ENCODE measurements at places on chromosomes 6 and 20.

GRCh38 chr6:33676416-33677142 lies 34.9 kb downstream of the UQCC2 start:
- no peak for DNase-seq

GRCh38 chr6:7541175-7542064 lies at the start of gene DSP:
Gene DSP, plus strand, starts transcription at chr6:7541671. Its CDS starts 245 bp downstream, at chr6:7541916.
- DNase-seq: peak; percentile 70

GRCh38 chr6:56699066-56699654 lies 56.5 kb upstream of the DST start:
- no peak for DNase-seq

DNA sequence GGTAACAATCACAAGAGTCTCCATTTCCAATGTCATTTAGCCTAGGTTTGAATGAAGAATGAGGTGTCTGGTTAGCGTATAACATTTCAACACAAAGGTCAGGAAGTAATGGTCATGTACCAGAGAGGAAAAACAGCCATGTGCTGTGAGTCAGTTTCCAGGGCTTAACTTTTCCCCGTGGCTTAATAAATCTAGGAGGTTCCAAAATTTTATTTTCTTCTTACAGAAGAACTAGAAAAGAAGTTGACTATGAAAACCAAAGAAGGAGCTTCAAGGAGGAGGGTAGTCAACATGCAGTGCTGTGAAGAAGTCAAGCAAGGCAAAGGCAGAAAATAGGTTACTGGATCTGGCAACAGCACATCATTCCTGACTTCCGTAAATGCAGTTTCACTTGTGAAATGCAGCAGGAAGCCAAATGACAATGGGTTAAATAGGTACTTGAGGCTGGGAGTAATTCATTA lies 8.4 kb upstream of the GABRR2 start:
- DNase-seq: no peak

DNA sequence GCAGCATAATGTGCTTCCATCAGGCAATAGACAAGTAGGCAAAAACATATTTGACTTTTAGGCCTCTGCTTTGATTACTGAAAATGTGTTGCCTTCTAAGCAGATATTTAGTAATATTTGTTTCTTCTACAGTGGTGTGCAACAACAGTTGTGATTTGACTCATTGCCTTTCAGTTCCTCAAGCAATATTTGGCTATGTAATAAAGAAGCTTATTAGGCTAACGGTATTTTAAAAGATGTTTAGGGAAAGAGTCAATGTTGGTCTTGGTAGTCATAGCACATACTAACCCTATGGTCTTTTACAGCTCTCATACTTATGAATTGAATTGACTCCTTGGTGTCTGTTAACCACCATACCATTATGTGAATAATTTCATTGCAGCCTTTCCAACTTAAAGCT lies 124.1 kb downstream of the GRIK2 start:
- DNase-seq: no peak

- DNase-seq: no peak
Observed at GRCh38 chr6:155738602-155739105, 283.0 kb upstream of the NOX3 start.

All from liver (tissue), 10 donors.